ENCODE measurements at places on chromosomes 5 and 9.

GRCh38 chr9:95139126-95139525 lies 178.4 kb downstream of the FANCC start:
- DNase-seq = no peak

DNA sequence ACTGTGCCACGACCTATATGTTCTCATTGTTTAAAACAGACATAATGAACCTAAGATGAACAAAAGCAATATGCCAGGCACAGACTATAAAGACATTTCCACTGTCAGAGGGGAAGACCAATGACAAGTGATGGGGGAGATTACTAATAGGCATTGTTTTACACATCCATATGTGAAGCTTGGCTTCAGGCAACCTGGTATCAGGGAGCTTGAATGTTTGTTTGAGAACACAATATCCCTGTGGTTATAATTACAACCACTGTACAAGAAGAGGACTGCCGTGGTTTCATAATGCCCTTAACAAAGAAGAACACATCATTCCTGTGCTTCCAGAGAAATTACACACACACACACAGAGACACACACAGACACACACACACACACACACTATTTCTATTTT lies 385.7 kb downstream of the BNC2 start:
- DNase-seq = no peak

DNA sequence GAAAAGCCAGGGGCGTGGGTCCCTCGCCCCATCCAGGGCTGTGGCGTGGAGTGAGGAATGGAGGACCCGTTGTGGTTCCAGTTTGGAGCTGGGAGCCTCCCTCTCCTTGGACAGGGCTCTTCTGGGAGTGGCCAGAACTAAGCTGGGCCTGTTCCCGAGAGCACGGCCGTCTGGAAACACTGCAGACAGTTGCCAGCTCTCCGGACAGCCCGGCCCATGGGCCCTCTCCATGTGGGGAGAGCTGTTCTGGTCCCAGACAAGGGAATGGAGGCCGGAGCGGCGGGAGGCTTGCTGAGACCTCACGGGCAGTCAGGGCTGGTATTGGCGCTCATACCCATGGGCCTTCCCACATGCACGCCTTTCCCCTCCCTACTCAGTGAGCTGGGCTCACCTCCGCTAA lies 45.2 kb upstream of the FCN2 start:
- DNase-seq = no peak

DNA sequence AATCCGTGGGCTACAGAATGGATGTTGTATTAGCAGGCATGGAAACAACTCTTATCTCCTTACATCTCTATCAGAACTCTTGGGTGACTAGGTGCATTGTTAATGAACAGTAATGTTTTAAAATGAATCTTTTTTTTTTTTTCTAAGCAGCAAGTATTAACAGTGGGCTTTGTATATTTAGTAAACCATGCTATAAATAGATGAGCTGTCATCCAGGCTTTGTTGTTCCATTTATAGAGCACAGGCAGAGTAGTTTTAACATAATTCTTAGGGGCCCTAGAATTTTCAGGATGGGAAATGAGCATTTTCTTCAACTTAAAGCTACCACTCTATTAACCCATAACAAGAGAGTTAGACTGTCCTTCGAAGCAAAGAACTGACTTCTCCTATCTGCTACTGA lies 233.7 kb upstream of the ADAMTSL1 start:
- DNase-seq = no peak

DNA sequence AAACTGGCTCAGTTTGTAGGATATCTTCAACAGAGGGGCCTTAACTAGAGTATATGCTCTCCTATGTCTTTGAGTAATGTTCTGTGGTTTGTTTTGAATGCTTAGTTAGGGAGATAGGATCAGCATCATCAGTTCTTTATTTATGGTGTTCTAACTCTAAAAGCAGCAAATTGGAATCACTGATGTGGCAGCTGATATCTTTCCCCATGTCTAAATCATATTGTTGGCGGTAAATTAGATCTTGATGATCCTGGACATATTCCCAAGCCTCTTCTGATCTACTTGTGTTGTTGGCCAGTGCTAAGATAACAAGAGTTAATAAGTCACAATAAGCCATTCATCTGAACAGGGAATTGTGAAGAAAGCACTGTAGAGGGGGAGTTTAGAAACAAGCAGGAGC lies 332.4 kb upstream of the DAB2 start:
- peak; percentile 14 for DNase-seq

- DNase-seq = no peak
Measured at GRCh38 chr5:159010661-159011442, 88.9 kb downstream of the EBF1 start.

DNA sequence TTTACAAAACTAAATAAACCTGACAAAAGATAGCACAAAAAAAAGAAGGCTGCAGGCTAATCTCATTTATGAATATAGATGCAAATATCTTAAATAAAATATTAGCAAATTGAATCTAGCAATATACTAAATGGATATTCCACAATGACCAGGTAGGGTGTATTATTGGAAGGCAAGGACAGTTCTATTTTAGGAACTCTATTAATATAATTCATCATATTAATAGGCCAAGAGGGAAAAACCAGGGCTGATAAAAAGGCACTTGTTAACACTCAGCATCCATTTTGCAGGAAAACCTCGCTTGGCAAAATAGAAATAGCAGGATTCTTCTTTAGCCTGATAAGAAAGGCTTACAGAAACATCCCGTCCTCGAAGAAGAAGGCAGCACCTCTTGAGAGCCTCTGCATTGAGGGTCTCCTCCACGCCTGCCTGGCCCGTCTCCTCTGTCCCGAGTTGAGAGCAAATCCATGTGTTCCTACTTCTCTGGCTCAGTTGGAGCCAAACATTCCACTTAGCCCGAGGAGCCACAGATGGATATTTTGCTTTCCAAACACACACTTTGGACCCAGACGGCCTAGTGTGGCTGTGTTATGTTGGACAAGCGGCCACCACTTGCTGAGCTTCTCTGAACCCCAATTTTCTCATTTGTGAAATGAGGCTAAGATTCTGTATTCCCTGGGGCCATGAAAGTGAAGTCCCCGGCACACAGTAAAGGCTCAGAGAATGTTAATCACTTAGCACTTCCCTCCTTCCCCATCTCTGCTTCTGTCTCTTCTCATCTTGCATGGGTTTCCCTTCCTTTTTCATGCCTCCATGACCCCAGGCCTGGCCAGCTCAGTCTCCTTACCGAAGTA lies 181.8 kb upstream of the MVB12B start:
- no peak for DNase-seq

- DNase-seq = no peak
Measured at GRCh38 chr9:33645706-33646105, 121.7 kb downstream of the ANKRD18B start.

GRCh38 chr5:166772770-166773169 lies 1518.7 kb upstream of the WWC1 start:
- DNase-seq = peak; percentile 23

DNA sequence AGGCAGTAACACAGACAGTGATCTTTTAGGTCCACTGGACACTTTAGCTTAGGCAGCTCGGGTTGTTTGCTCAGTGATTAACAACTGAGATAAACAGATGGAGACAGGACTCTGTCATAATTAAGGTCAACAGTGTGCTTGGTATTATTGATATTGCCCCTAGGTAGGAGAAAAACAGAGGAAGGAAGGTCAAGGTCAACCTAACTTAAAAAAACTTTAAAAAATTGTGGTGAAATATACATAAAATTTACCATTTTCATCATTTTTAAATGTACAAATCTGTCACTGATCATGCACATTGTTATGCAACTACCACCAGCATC lies 2.1 kb upstream of the HSPA4 start:
- no peak for DNase-seq

- DNase-seq = no peak
Measured at GRCh38 chr9:34328500-34328986, 525 bp downstream of the KIF24 start.

- DNase-seq = peak; percentile 5
Measured at GRCh38 chr5:158135682-158136179, 276.8 kb upstream of the CLINT1 start.

DNA sequence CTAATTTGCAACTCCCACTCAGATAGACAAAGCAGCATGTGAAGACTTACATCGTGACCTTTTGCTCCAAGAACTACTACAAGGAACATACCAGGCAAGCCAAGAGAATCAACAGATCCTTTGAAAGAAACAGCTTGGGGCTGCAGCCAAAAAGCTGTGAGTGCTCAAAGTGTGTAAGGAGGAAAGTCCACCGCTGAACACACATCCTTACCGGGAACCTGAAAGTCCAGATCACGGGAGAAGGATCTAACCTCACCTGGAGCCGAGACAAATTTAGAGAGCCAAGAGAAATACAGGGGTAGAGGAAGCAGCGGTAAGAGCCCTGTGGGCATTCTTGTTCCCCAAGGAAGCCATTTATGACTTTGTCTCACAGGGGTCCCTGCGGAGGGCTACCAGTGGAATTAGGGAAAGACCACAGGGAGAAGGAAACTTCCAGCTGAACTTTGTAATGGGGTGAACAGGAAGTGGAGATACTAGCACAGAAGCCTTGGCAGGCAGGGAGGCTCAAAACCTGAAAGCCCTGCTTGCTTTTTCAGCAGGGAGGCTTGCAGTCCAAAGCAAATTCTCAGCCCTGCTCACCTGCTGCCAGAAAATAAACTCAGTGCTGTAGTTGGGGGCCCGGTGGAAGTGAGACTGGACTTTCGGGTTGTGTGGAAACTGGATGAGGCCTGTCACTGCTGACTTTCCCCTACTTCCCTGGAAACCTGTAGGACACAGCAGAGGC lies 350.2 kb downstream of the DTWD2 start:
- no peak for DNase-seq

DNA sequence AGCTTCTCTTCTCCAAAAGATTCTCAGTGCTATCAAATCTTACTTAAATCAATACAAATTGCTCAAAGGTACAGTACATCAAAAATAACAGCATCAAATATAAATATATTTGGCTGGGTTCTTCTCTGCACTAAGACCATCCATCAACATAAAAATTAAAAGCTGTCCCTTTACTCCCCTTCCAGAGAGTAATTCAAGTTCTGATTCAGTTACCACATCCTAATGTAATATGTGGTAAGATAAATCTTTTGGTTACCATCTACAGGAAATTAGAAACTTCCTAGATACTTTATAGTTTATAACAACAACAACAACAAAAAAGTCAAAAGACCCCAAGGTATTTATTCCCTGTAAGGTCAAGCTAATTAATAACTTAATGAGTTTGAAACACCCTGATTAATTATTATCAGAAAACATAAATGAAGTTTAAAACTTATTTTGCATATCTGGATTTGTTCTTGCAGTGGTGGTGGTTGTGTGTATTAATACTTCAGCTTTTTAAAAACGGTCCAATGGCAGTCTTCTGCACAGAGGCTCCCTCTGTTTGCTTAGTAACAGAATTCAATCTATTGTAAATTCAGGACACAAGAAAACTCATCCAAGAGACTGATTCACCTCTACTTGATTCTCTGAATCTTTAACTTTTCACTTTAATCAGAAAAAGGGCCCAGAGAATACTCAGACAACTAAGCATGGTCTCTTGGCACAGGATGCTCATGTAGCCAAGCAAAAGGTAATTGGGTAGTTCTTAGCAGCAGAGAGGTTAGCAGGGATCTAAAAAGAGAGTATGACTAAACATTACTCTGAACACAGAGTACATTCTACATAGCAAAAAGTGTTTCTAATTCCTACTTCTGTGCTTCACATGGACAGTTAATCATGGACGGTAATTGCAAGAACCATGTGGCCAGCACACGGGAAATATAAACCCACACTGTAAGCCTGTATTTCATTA lies 20.1 kb downstream of the DIAPH1 start:
- no peak for DNase-seq

DNA sequence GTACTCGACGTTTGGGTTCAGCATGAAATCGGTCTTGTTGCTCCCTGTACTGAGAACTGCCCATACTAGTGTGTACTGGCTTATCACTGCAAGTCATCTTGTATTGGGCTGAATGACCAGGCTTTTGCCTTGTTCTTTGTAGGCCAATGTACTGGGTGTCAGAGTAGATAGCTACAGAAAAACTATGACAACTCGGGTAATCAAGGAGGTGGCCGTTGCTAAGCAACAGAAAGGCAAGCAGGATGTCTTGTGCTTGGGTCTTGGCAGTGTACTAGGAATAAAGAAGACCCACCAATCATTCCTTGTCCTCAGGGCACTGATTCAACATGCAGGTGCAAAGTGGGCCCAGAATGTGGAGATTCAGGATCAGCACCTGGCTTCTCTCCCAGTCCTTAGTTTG lies 11.9 kb upstream of the SHISAL2B start:
- DNase-seq = no peak

- peak; percentile 40 for DNase-seq
Measured at GRCh38 chr5:7745882-7746610, 104.9 kb downstream of the CFAP90 start.

GRCh38 chr9:93268551-93269314 lies 84.8 kb downstream of the WNK2 start:
- DNase-seq = no peak

GRCh38 chr5:57082441-57083067 lies 91.3 kb upstream of the GPBP1 start:
- peak; percentile 1 for DNase-seq

- no peak for DNase-seq
Measured at GRCh38 chr5:172065431-172066065, 59.1 kb upstream of the FBXW11 start.

GRCh38 chr9:87862536-87863268 lies 20.0 kb upstream of the SPATA31E1 start:
- no peak for DNase-seq

- no peak for DNase-seq
Measured at GRCh38 chr5:31408814-31409213, 123.1 kb downstream of the DROSHA start.

DNA sequence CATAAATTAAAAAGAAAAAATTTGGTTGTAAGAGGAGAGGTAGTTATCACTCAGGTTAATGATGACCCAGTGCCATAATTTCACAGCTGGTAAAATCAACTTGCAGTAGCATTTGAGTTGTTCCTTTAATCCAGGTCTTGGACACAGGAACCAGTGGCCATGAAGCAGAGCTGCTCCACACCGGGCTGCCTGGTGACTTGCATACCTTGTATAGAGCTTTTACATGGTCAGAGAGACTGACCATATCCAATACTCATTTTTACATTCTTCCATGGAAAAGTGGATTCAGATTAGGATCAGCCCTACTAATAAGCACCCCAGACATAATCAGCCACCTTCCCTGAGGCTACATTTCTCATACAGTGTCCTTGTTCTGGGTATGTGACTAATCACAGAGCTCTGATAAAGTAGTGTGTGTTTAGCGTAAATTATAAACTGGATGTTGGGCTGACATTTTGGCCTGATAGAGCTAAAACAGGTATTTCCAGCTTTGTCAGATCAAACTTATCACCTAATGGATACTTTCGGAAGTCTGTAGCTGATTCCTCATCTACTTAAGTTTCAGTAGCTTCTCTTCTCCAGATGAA lies 77.0 kb upstream of the ZSWIM6 start:
- peak; percentile 26 for DNase-seq

Measured in COLO829 (cell line).